Kidney epithelial cell (primary cell): ENCODE measurements at places on chromosomes 13 and 19. TPM values are rescaled to one million over a fixed set of nuclear protein-coding genes. Genes with fewer than 3 reads are reported as not detected.

DNA sequence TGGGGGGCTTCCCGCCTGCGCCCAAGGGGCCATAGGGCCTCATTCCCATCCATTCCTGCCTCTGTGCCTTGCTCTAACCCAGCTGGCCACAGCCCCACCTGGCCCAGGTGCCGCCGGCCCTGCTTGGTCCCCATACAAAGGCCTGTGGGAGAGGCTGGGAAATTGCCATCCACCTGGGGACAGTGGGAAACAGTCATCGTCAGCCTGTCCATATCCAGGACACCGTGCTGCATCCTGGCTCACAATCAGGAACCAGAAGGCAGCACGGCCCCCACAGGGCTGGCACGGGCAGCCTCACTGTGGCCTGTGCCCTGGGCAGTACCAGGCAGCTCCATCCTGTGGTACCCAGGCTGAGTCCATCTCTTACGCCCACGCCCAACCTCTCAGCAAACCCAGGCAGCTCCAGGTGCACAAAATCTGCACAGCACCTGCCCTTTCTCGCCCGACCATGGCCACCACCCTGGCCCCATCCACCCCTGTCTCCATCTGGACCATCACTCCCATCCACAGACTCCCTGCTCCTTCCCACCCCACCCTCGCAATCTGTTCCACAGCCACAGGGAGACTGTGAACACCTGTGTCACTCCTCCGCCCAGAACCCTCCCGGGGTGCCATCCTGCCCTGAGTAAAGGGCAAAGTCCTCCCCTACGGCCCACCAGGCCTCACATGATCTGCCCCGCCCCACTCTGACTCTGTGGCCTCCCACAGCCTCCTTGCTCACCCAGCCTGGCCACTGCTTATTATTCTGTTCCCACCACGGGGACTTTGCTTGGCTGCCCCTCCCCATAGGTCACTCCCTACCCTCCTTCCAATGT lies 21.1 kb upstream of the FBXO27 start:
- no peak for DNase-seq

DNA sequence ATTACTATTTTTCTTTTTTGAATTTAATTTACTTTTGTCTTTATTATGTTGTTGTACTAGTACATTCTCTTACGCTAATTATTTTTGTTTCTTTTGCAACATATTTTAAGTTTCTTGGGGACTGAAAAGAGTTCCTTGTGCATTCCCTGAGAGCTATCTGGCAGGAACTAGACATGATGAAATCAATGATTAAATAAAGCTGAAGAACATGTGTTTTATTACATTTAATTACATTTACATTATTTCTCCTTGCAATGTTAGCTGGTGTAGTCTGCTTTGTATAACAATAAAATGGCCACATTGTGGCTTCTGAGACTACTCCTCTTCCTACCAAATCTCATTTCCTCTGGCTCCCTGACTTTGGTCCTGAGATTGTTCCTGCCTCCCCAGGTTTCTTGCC lies 244.9 kb downstream of the NDFIP2 start:
- no peak for DNase-seq

GRCh38 chr19:14073261-14073924 lies 807 bp downstream of the MISP3 start:
- no peak for DNase-seq

GRCh38 chr13:108326309-108326708 lies 56.8 kb downstream of the TNFSF13B start:
- no peak for DNase-seq

DNA sequence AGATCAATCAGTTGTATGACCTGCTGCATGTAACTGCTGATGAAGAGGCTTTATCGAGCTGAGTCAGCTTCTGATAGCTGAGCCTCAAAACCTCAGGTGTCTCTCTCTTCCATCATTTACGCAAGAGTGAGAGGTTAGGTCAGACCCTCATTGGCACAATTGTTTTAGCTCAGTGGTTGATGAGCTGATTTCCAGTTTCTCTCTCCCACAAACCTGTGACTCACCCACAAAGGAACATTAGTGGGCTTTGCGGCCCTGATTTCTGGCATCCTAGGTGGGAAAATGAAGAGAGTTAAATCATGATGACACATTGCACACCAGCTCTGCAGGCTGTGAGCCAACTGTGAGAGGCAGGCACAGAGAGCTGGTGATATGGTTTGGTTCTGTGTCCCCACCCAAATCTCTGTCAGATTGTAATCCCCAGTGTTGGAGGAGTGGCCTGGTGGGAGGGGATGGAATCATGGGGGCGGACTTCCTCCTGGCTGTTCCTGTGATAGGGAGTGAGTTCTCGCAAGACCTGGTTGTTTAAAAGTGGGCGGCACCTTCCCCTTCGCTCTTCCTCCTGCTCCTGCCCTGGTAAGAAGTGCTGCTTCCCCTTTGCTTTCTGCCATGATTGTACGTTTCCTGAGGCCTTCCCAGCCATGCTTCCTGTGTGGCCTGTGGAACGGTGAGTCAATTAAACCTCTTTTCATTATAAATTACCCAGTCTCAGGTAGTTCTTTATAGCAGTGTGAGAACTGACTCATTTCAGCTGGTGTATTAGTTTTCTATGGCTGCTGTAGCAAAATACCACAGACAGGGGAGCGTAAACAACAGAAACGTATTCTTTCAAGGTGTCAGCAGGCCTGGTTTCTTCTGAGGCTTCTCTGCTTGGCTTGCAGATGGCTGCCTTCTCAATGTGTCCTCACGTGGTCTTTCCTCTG lies 33.5 kb upstream of the TMTC4 start:
- peak; percentile 96 for DNase-seq

- no peak for DNase-seq
Observed at GRCh38 chr19:7211191-7211951, 82.8 kb downstream of the INSR start.

DNA sequence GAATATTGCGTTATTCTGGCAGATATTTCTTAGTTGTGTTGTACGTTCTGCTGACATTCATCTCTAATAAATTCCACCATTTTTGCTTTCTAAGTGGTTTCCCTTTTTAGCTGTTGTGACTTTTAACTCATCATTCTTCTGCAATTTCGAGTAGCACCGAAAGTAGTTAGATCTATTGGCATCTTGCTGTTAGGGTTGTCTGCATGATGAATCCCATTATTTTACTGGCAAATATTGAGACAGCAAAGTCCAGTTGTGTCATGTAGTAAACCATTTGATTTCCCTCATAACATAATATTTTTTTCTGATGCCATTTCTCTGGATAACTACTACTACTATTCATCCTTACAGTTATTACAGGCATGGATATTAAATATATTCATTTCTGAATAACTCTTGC lies 143.9 kb downstream of the SLITRK1 start:
- DNase-seq = no peak

- no peak for DNase-seq
Observed at GRCh38 chr19:30584090-30584489, 211.9 kb downstream of the ZNF536 start.

- DNase-seq = no peak
Observed at GRCh38 chr13:35733827-35734226, 257.3 kb upstream of the MAB21L1 start.

DNA sequence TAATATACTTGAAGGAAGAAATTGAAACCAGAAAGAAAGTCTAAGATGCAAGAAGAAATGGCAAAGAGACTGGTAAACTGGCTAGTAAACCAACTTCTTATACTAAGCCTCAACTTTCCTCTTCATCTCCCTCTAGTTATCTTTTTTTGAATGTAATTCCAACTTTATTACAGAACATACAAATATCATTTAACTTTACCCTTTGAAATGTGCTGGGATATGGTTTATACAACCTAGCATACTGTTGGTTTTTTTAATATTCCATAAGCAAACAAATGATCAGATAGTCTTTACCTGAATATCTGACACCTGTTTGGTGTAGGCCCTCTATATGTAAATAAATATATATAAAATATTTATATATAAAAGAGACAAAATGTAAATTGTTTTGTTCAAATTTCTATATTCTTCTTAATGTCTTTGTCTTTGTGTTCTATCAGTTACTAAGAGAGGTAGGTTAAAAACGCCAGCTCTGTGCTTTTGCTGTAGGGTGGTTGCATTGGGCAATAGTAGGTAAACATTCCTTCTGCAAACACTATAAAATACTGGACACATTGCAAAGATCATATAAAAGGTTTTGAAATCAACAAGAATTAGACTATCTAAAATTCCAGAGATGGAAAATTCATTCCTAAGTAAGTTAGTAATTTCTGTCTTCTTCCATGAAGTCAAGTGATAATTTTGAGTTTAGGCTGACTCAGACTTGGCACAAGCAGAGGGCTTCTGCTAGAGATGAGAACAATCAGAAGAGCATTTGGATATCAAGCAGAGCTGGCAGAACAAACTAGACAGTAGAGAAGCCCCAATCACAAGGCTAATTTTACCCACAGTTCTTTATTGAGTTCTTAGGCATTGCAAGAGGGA lies 383.3 kb downstream of the RFC3 start:
- no peak for DNase-seq

- DNase-seq = no peak
Observed at GRCh38 chr13:110782185-110782584, 68.7 kb downstream of the ING1 start.

DNA sequence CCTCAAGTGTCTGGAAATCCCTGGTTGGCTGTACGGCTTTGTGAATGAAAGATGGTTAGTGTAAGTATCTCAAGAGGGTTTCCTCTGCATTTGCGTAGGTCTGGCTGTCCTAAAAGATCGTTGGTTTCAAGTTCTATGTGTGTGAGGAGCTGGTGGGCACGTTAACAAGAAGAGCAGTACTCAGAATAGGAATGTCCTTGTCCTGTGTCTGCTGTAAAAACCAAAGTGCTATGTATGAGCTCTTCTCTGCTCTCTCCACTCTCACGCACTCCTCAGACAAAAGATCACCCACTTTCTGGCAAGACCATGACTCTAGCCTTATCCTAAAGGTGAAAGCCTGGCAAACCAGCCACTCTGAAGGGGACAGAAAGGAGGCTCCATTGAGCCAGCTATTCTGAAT lies 39.1 kb downstream of the USP12 start:
- DNase-seq = no peak

DNA sequence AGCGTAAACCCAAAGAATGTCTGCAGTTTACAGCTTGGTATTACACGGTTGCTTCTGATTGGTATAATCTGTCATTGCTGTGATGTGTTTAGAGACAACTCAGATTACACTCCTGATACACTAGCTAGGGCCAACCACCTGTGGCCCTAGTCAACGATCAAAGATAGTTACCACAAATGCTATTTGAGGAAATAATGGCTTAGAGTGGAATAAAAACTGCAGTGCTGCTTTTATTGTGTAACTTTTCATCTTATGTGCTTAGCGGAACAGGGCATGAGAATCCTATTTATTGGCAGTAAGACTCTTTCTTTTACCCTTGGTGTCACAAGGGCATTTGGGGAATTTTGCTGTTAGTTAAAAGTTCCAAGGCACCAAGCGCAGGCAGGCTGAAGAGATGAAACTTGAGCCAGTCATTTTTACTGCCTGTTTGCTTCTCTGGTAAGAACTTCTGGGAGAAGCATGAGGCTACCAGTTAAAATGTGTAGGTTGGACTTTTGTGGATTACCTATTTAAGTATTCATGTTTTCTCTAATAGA lies 363.3 kb downstream of the KCNRG start:
- DNase-seq = no peak

GRCh38 chr13:51324714-51325420 lies 14.6 kb upstream of the SERPINE3 start:
- no peak for DNase-seq

Gene TIMM50
- 89.0 and 94.3 TPM in 2 replicates for total RNA-seq

Gene FUT2
- 1.8 and 1.9 TPM in 2 replicates for total RNA-seq

Gene COL4A2
- total RNA-seq = 1,736 and 1,860 TPM in 2 replicates

Gene KLK11
- not detected in 2 replicates for total RNA-seq
